ENCODE measurements at places on chromosomes 16 and 17.
A peak's percentile ranks its signal among the peaks of the same experiment; 100 is the strongest.

GRCh38 chr16:58292886-58293285 lies 1.9 kb downstream of the PRSS54 start:
- DNase-seq: no peak

- no peak for DNase-seq
Measured at GRCh38 chr17:65222214-65222738, 85.1 kb downstream of the RGS9 start.

DNA sequence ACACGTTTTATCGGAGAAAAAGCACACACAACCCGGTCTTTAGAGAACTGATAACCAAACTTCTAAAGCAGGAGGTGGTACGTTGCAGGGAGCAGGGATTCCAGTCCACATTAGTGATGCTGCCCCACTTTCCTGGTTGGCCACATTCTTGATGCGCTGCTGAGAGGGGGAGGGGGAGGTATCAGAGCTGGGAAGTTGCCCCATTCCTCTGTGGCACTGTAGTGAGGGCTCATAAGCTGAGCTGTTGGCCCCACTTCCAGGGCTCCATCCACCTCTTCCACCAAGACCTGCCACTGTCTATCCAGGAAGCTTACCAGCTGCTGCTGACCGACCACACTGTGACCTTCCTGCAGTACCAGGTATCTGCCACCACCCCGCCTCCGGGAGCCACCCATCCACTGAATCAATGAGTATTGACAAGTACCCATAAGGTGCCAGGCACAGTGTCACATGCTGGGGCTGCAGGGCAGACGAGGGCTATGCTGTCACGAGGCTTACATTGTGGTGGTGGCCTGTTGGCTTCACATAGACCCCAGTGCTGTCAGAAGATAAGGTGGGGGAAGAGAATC lies 1.1 kb downstream of the TSEN54 start:
- DNase-seq: no peak

GRCh38 chr17:66904760-66905624 lies 59.5 kb upstream of the CACNG4 start:
- DNase-seq: peak; percentile 63

Data from left cardiac atrium (tissue), 4 donors.